ENCODE measurements at places on chromosomes 12 and 14.

GRCh38 chr14:40122968-40123648 is 690.9 kb upstream of the FBXO33 start:
- DNase-seq, result no peak

DNA sequence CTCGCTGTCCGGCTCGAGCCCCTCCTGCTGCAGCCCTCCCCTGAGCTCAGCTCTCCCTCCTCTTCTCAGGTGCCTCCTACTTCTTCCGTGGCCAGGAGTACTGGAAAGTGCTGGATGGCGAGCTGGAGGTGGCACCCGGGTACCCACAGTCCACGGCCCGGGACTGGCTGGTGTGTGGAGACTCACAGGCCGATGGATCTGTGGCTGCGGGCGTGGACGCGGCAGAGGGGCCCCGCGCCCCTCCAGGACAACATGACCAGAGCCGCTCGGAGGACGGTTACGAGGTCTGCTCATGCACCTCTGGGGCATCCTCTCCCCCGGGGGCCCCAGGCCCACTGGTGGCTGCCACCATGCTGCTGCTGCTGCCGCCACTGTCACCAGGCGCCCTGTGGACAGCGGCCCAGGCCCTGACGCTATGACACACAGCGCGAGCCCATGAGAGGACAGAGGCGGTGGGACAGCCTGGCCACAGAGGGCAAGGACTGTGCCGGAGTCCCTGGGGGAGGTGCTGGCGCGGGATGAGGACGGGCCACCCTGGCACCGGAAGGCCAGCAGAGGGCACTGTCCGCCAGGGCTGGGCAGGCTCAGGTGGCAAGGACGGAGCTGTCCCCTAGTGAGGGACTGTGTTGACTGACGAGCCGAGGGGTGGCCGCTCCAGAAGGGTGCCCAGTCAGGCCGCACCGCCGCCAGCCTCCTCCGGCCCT is 22.8 kb downstream of the MMP17 start:
- DNase-seq, result no peak

DNA sequence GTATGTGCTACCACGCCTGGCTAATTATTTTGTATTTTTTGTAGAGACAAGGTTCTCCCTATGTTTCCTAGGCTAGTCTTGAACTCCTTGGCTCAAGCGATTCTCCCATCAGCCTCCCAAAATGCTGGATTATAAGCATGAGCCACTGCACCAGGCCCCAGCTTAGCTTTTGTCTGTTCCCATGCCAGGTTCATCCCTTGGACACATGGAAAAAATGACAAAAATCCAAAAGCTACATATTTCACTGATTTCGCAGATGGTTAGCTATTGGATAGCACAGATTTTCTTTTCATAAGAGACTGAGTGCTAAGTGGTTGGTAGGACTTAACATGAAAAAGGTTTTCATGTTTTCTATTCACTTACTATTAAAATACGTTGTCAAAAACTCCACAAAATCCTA is 286.6 kb upstream of the KITLG start:
- no peak for DNase-seq

DNA sequence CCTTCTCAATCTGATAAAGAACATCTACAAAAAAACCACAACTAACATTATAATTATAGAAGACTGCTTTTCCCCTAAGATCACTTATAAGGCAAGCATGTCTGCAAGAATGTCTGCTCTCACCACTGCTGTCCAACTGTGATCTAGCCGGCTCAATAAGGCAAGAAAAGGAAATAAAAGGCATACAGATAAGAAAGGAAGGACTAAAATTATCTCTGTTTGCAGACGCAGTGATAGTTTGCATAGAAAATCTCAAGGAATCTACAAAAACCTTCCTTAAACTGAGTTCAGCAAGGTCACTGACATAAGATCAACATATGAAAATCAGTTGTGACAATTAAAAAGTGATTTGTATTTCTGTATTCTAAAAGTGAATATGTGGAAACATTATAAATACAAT is 138.0 kb upstream of the EGLN3 start:
- DNase-seq, result no peak

- no peak for DNase-seq
These were observed 373.5 kb upstream of the OR4E1 start for GRCh38 chr14:22047115-22047514.

DNA sequence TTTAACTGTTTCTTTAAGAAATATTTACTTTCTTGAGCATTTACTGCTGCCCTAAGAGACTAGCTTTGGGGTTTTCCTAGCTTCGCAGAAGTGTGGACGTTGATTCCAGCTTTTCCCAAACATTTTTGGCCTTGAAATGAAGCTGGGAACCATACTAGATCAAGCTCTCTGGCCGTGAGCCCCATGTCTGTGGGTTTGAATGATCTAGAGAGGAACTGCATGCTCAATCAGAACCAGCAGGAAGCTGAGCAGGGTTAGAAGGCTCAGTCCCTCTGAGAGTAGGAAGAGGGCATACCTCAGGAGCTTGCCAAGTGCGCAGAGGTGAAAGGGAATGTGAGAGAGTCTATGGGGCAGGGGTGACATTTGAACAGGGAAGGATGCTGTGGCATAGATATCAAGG is 292.1 kb downstream of the CACNA1C start:
- DNase-seq, result no peak

DNA sequence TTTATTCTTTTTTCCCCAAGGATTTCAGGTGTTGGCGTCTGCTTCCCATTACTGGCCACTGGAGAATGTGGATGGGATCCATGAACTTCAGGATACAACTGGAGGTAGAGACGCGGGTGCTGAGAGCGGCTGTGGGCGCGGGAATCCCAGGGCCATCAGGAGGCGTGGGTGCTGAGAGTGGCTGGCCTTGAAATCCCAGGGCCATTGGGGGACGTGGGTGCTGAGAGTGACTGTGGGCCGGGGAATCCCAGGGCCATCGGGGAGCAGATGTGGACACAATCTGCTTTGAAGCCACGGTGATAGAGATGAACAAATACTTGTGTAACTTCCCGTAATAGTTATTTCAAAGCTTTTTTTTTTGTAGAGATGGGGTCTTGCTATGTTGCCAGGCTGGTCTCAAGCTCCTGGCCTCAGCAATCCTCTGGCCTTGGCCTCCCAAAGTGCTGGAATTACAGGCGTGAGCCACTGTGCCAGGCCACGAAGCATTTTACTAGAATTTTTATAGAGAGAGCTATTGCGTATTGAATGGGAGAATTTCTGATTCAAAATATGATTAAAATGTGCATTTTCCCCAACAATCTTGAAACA is 12.8 kb downstream of the ADGRD1 start:
- DNase-seq, result no peak

DNA sequence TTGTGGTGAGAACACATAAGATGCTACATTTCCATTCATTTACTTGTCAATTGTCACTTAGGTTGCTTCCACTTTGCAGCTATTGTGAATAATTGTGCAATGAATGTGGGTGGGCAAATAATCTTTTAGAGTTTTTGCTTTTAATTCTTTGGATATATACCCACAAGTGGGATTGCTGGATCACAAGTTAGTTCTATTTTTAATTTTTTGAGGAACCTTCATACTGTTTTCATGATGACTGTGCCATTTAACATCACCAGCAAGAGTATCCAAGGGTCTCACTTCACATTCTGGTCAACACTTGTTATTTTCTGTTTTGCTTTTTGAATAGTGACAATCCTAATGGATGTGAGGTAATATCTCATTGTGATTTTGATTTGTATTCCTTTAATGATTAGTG is 10.5 kb downstream of the CLEC6A start:
- no peak for DNase-seq

GRCh38 chr12:2053691-2054090 is 904 bp downstream of the CACNA1C start:
- no peak for DNase-seq

DNA sequence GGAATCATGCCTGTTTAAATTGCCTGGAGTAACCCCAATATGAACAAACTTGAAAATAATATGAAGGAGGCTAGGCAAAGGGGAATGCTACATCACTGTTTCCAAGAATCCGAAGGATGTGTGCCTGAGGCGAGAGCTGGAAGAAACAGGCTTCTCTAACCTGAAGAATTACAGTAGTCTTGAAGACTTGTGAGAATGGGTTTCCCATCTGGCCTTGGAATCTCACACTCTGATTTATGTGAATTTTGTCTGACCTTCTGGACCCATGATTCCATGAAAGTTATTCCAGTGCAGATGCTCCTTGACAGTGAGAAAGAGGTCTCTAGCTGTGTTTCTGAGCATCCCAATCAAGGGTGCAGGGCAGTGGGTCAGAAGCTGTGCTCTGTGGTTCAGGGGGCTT is 122.1 kb upstream of the PARP11 start:
- no peak for DNase-seq

DNA sequence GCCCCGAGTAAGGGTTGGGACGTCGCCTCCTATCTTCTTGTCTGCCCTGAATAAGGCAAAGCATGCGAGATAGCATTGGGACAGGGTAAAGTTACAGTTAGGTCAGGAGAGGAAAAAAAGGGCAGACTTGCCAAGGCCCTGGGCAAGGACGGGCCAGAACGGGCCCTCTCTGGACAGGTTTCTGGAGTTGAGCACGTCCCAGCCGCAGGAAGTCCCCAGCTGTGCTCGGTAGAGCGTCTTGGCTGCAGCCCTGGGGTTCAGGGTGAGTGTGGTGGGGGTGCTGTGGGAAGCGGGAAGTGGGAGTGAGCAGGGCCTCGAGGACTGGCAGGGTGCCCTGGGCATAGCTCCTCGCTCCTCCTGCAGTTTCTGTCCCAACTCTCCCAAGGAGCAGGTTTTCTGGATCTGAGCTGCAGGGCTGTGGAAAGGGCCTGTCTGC is 5.4 kb downstream of the RPS6KL1 start:
- DNase-seq, result no peak

DNA sequence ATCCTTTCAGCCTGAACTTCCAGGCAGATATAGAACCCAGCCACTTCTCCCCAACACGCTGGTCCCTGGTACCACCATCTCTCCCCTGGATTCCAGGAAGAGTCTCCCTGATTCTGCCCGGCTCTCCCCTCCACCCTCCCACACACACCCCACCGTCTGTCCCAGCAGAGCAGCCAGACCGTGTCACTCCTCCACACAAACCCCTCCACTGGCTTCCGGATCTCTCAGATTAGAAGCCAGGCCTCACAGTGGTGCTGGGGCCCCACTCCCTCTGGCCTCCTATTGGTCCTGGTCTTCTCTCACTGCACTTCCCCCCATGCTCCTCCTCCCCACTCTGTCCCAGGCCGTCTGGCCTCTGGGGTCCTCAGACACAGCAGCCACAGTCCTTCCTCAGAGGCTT is 52.4 kb upstream of the CDKN3 start:
- no peak for DNase-seq

DNA sequence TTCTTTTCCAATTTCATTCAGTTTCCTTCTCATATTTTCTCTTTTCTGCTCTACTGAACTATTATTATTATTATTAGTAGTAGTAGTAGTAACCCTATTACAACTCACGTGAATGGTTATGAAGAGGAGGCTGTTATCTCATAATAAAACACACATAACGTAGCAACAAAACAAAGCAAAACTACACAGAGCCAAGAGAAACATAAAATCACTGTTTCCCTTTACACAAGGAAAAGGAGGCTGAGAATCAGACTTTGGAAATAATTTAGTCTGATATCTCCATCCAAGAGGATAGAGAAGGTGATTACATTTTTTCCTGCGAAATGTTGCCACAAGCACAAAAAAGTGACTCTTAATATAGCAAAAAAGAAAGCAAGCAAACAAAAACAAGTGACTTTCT is 975.8 kb upstream of the FLRT2 start:
- DNase-seq, result no peak

DNA sequence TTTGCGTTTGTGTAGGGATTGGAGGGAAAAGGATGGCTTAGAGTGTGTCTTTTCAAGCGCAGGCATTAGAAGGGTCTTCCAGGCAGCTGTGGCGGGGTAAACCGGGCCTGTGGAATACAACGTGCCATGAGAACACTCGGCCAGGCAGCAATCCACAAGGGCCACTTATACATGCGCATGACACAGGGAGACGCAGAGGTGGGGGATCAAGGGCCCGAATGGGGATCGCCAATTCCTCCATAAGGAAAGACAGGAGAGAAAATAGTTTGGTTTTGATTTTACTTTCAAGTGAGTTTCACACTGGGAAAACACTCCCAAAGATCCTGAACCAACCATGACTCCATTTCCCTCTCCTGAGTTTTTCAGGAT is 71.6 kb downstream of the SPRING1 start:
- DNase-seq, result no peak

DNA sequence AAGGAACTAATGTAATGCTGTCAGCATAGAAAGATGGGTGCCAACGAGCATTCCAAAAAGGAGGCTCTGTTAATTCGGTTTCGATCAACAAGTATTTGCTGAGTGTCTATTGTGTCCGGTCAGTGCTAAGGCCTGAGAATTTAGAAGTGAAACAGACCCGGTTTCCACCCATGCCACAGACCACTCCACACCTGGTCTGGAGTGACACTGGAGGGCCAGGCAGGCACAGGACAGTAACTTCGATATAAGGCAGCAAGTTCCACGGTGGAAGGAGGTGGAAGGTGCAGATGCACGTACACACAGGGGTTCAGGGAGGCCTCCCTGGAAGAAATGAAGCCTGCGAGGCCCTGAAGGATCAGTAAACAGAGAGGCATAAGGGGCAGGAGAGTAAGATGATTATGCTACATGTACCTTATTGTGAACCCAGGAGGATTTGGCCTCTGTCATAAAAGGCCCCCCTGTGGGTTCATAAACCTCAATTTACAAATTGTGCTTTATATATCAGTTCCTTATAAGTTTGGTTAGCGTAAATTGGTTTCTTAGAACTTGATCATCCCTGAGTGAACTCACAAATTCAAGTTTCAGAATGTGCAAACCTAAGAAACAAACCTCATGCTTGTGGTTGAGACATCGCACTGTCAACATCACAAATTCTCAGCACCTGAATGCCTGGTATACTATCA is 25.9 kb downstream of the SSH1 start:
- DNase-seq, result no peak

- DNase-seq, result no peak
These were observed 519.3 kb downstream of the NOVA1 start for GRCh38 chr14:26078561-26078960.

DNA sequence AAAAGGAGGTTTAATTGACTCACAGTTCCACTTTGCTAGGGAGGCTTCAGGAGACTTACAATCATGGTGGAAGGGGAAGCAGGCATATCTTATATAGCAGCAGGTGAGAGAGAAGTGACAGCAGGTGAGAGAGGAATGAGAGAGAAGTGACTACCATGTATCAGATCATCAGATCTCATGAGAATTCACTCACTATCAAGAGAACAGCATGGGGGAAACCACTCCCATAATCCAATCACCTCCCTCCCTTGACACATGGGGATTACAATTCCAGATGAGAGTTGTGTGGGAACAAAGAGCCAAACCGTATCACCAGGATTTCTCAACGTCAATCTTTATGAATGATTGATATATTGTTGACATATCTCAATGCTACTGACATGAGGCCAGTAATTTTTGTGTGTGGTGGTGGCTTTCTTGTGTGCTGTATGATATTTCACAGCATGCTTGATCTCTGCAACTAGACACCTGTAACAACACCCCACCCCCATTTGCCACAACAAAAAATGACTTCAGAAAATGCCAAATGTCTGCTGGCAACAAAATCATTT is 1470.9 kb upstream of the SEL1L start:
- no peak for DNase-seq

- DNase-seq, result no peak
These were observed 1.7 kb downstream of the ZDHHC17 start for GRCh38 chr12:76765598-76765997.

GRCh38 chr14:101500681-101501080 is 60.6 kb upstream of the DIO3 start:
- no peak for DNase-seq

Data from stimulated activated CD8-positive, alpha-beta memory T cell treated with anti-CD3 and anti-CD28 coated beads, Interleukin-15, amount 100 ng/mL, for 1 hour (primary cell).